Activated CD8-positive, alpha-beta memory T cell treated with anti-CD3 and anti-CD28 coated beads, Interleukin-2, amount 10 ng/mL, durations not matched to agents 7 days and 5 days (primary cell): ENCODE measurements at places on chromosomes 3 and 15. TPM values are rescaled to one million over a fixed set of nuclear protein-coding genes. Genes with fewer than 3 reads are reported as not detected.
A peak's percentile ranks its signal among the peaks of the same experiment; 100 is the strongest.

DNA sequence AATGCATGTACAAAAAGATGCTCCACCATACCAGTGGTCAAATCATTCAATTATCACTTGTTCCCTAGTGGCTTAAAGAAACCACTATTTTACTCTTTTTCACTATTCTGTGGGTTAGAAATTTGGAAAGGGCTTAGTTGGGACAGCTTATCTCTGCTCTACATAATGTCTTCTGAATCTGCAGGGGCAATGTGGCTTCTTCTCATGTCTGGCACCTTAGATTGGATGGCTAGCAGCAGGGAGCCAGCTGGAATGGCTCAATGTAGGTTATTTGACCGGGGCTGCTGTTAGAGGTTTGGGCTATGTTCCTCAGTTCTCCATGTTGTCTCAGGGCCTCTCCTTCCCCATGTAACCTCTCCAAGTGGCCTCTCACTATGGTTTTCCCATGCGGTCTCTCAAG, 57.5 kb upstream of the EPHB1 start:
- no peak for DNase-seq

GRCh38 chr3:186759231-186759930, 24.0 kb upstream of the EIF4A2 start:
- DNase-seq: no peak

- no peak for DNase-seq
Observed at GRCh38 chr15:91944331-91944730, 90.8 kb downstream of the SLCO3A1 start.

GRCh38 chr3:71251156-71251775, 332.3 kb downstream of the FOXP1 start:
- DNase-seq: no peak

DNA sequence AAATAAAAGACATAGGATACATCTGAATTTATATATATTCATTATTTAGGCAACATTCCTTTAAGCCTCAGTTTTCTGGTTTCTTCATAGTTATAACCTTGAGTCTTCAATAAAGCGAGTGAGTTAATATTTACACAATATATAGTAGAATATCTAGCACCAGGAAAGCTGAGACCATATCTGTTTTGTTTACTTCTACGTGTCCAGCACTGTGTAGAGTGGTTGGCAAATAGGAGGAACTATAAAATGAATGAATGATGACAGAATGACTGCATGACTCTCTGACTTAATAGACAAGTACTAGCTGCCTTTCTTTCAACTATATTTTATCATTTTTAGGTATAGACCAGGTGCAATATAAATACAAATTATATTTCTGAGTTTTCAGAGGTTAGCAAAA, 197.8 kb upstream of the RBMS3 start:
- DNase-seq: no peak

DNA sequence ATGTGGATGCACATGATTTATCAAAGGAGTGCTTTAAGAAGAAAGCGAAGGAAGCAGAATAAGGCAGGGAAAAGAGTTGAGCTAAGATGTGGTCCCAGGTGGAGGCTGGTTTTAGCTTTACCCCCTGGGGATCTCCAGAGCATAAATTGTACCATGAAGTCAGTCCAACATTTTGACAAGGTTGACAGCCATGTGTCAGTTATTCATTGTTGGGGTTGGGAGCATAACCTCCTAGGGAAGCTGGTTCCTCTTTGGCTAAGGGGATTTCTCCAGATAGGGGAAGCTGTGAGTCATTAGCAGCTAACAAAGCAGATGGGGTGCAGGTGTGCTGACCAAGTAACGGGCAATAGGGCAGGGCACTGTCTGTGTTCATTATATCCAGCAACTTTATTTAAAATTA, 123.7 kb upstream of the IGSF10 start:
- no peak for DNase-seq

The CD80 gene
- 22.5 TPM for total RNA-seq

- no peak for DNase-seq
Observed at GRCh38 chr3:130345487-130346079, at the start of gene COL6A5. Gene COL6A5 (plus strand): TSS chr3:130345672. CDS start chr3:130373639, 27,967 bp downstream.

GRCh38 chr3:53114011-53114400, 16.2 kb downstream of the RFT1 start:
- DNase-seq: peak; percentile 91

DNA sequence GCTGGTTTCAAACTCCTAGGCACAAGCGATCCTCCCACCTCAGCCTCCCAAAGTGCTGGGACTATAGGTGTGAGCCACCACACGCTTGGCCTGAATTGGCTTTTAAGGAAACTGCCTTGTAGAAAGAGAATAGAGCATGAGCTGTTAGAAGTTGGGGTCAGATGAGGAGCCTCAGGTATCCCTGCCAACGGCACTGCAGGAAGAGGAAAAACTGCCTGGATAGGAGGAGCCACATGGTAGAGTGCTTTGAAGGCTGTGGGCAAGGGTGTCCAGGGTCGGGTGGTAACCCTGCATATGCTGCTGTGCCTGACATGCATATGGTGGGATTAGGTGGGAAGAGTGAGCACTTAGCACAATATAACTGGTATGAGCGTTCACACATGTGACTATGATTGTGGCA, 55.0 kb downstream of the BSN start:
- peak; percentile 19 for DNase-seq

DNA sequence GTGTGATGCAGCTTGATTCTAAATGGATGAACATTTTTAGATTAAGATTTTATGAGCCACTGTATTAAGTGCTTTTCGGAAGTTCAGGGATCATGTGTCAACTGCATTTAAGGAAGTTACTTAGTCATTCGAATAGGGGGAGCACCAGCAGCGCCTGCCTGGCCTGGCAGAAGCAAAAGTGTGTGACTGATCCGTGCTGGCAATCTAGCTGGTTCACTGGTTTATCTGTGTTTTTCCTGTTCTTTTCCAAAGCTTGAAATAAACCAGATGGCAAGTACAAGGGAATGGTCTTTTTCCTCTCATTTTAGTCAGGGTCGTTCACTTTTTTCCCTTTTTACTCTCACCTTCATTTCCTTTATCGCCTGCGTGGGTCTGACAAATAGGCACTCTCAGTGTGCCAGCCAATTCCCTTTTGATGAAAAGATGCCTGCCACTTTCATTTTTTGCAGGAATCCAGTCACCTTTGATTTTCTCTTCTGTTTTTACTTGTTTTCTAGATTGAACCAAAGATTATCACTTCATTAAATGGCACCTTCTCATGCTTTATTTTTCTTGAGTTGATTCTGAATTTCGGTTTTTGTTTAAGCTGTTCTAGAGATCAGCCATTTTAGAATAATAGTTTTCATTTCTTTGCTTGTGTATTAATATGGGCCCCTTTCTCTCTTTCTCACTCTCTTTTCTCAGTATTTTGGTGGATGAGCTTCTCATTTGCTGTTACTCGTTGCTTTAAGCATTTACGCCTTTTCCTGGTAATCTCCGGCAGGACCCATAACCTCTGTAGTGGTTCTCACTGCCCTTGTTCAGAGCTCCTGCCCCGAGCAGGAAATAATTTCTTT, 2.8 kb downstream of the ABHD2 start:
- DNase-seq: peak; percentile 51

The BCHE gene
- total RNA-seq: not detected

The KCTD6 gene
- 7.0 TPM for total RNA-seq

GRCh38 chr3:64257100-64257755, 32.0 kb upstream of the PRICKLE2 start:
- no peak for DNase-seq

DNA sequence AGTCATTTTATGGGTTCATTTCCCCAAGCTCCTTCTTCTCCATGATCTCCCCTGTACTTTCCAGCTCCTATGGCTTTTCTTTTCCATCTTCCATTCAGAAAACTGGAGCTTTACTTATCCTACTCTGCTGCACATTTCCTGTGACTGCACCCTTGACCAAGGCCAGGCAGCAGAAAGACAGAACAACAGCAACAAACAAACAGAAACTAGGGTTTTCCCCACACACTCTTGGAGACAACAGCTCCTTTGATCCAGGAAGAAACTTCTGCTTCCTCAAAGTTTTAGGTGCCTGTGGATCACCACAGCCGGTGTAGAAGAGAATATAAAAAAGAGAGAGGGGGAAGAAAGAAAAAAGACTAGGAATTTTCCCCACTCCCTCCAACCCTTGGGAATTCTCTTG, 342.3 kb upstream of the CFAP20DC start:
- no peak for DNase-seq

The CCR4 gene
- total RNA-seq: 42.1 TPM

The KNL1 gene
- 52.1 TPM for total RNA-seq

DNA sequence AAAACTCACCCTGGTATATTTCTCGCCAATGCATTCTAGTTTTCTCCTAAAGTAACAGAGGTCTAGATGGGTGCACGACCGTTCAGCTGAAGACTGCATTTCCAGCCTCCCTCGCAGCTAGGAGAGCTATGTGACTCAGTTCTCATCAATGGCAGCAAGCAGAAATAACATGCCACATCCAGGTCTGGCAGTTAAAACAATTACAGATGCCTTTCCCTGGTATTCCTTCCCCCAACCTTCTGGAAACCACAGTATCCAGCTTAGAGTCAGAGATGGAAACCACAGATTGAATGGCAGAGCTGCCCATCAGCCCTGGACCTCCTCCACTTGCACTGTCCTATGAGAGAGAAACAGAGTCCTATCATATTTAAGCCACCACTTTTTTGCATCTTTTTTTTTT, 4.8 kb downstream of the HAPLN3 start:
- no peak for DNase-seq

GRCh38 chr15:66231394-66232266, 21.9 kb downstream of the MEGF11 start:
- DNase-seq: no peak

GRCh38 chr3:165210132-165210531, 13.9 kb upstream of the SLITRK3 start:
- no peak for DNase-seq

- DNase-seq: no peak
Observed at GRCh38 chr3:149604125-149604875, 53.5 kb downstream of the WWTR1 start.

DNA sequence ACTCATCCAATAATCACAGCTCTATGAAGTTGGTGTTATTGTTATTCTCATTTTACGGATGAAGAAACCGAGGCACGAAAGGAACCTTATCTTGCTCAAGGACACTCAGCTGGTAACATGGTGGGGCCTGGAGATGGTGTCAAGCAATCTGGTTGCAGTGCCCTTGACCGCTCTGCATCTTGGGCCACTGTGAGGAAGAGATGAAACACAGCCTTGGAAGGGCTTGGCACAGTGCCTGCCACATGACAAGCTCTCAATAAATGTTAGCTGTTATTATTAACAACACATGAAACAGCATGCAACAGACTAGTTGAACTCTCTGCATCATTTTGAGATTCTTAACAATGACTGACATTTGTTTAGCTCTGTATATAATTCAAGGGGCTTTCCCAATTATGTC, 10.1 kb upstream of the ITGA11 start:
- DNase-seq: peak; percentile 38

GRCh38 chr3:48698891-48699290, 13.2 kb upstream of the NCKIPSD start:
- no peak for DNase-seq

The LMAN1L gene
- not detected for total RNA-seq

DNA sequence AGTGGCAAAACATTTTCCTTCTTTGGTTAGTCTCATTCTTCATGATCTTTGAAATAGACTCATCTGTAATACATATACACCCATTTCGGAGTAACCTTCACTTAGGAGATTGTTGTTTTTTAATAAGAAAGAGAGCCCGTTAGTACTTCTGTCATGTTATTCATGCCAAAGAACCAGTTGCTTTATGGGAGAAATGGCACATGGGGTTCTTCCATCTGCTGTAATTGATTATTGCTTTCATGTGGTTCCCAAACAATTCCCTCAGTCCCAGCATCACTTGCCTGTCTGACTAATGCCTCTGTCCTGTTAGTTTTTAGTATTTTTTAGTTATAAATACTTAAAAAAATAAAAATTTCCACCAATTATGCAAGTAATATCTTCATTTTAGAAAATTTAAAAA, 33.8 kb upstream of the FAH start:
- DNase-seq: no peak

The CCR1 gene
- 55.6 TPM for total RNA-seq

DNA sequence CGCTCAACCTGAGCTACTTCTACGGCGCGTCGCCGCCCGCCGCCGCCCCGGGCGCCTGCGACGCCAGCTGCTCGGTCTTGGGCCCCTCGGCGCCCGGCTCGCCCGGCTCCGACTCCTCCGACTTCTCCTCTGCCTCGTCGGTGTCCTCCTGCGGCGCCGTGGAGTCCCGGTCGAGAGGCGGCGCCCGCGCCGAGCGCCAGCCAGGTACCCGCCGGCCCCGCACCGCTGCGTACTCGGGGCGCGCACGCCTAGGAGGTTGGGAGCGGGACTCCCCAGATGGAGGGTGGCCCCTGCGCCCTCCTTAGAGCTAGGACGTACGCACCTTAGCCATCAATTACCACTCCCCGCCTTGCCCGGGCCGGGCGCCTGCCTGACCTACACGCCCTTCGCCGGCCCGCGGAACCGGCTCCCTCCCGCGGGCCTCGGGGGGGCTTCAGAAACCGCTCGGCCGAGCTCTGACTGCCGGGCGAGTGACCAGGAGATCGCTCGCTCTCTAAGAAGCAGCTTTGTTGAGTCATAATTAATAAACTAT, 466 bp downstream of the NFKBIZ start:
- peak; percentile 76 for DNase-seq

GRCh38 chr3:163707659-163708058, 1370.6 kb downstream of the SI start:
- no peak for DNase-seq

- DNase-seq: no peak
Observed at GRCh38 chr3:29410220-29410619, 129.3 kb downstream of the RBMS3 start.

DNA sequence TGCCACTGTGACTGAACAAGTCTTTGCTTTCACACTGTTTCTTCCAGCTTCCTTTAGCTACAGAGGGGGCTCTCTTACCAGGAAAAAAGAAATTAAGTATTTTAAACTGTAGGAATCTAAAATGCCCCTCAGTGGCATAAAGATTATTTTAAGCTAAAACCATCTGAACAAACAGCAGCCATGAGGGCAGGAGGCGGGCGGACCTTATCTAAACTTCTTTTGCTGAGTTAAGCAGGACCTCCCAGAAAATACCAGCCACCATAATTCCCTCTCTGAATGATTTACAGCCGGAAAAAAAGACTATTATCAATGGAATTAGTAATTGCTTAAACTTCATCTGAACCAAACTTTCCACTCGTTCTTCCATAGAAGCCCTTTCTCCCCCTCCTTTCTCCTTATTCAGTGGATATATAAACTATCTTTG, 5.2 kb upstream of the TOPAZ1 start:
- no peak for DNase-seq

The DUOXA2 gene
- not detected for total RNA-seq
